WTC11 (cell line): ENCODE measurements at places on chromosomes 3 and 15.

- no peak for DNase-seq
These were observed 111.8 kb upstream of the DPH6 start for GRCh38 chr15:35657679-35658311.

DNA sequence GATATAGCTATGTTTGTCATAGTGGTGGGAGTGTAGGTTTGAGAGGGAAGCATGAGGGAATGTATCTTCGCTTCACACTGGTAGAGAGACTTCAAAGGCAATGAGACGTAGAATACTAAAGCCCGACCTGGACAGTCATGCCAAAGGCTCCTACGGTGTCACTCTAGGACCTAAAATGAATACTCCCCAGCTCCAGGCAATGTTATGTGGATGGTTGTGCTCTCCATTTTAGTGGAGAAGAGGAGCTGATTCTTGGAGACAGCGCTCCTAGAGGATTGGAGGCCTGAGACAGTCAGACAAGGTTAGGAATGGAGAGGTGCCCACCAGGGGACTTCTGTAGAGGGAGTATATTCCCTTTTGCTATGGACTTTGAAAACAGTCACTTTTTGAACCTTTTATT, 260.1 kb downstream of the MEX3B start:
- no peak for DNase-seq

GRCh38 chr15:92421976-92422375, 28.3 kb downstream of the ST8SIA2 start:
- no peak for DNase-seq

DNA sequence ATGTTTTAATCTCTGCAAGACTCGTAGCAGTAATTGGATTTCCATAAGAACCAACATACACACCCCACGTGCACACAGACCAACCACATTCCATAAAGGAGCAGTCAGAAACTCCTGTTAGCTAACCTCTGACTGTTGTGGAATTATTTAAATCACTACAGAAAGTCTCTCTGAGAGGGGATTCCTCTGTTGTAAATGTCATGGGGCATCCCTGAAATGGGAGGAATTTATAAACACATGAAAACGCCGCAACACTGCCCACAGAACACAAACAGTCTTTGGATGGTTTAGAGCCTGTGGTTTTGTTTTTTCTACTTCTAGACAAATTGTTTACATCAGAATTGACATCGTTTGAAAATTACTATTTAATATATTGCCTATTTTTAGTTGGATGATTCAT, 740.1 kb upstream of the GRM7 start:
- no peak for DNase-seq

GRCh38 chr3:87191641-87192040, 35.5 kb upstream of the CHMP2B start:
- DNase-seq = no peak

DNA sequence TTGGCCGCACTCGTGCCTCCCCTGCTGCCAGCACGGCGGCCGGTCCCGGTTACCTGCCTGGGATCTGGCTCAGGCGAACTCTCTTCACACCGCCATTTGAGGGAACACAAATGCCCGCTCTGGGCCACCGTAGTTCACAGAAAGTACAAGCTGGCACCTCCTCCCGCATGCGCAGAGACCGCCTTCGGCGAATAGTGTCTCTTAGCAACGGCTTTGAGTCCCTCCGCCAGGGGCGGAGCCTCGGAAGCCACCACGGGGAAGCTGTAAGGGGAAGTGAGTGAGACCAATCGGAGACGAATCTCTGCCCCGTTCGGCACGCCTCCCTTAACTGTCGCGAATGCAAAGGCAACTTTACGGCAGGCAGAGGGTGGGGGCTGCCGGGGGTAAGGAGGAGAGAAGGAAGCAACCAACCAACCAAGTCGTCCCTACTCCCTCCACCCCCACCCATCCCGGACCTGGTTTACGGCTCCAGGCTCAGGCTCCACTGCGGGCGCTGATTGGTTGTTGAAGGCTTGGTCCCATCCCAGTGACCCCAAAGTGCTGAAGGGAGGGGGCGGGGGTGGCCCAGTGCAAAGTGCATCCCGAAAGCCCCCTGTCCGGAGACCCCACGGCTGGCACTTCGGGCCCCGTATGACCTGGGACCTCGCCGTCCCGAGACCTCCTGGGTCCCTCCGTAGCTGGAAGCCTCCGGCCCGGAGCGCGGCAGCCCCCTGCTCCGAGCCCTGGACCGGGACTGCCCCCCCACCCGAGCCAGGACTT, at the start of the genes ASB7 and LINS1:
TSS of gene ASB7 (plus strand) at position 526 of the 759 bp plus-strand sequence. CDS start 9,628 bp downstream, outside the sequence.
TSS of gene LINS1 (minus strand) at position 121 of the 759 bp plus-strand sequence. CDS start 21,342 bp downstream, outside the sequence.
- peak; percentile 99 for DNase-seq

- DNase-seq = no peak
These were observed 4.2 kb downstream of the TWF2 start for GRCh38 chr3:52234516-52235447.

DNA sequence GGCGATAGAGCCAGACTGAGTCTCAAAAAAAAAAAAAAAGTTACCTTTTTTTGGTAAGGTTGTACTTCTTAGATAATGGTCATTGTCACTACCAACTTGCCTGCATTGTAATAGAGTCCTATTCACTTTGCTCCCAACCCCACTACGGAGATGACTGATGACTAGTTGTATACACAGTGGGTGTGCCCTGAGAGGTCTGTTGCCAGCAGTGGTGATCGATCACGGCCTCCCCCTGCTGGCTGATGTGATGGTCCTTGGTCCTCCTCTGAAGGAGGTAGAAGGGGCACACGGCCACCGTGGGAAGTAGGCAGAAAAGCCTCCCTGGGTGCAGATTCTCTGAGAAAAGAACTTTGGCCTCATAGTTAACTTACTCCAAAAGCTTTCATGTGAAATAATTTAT, 10.7 kb downstream of the GCNT3 start:
- peak; percentile 69 for DNase-seq

DNA sequence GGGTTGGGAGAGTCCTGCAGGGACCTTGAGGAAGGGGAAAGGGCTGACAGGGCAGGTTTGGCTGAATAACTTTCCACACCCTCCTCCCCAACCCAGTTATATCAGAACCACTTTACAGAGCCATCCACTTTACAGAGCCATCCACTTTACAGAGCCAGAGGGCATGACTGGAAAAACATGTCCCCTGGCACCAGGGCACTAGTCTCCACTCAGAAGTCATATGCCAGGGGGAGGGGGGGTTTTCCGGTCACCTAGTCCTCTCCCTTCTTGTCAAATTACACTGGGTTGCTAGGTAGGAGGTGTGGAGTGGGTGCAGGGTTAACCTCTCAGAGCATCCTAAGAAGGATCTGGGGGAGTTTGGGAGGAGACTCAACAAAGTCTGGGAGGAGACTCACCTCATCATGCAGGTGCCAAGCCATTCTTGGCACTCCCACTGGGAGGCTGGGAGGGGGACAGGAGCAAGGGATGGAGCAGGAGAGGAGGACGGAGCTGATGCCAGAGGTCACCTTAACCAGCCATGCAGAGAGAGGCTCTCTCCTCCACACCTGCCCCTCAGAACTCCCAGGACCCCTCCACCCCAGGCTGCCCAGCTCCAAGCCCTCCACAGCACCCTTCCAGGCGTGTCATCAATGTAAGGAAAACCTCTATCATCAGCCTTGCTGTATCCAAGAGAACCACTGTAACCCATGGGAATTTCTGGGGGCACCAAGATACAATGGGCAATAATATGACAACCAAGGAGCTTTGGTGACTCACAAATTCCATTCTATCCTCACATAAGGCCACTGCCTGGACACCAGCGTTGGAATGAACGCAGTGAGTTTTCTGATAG, 1.7 kb downstream of the LRRC2 start:
- DNase-seq = no peak

GRCh38 chr15:71302861-71303410, 187.7 kb downstream of the THSD4 start:
- no peak for DNase-seq

DNA sequence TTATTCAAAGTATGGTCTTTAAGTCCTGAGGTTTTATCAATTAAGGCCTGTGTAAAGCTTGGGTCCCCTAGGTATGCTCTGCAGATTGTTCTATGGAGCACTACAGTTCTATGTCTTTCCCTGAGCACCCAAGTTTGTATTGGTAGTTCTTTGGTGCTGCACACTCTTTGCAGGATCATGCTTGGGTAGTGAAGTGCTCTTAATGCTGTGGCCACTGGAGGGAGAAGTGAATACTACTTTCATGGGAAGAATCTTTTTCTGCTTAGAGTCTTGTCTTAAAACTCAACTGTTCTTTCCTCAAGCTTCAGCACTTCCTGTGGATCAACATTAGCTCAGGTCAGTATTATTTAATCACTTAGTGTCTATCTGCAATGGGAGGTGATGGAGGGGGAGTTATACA, 93.6 kb upstream of the CFAP20DC start:
- DNase-seq = no peak

DNA sequence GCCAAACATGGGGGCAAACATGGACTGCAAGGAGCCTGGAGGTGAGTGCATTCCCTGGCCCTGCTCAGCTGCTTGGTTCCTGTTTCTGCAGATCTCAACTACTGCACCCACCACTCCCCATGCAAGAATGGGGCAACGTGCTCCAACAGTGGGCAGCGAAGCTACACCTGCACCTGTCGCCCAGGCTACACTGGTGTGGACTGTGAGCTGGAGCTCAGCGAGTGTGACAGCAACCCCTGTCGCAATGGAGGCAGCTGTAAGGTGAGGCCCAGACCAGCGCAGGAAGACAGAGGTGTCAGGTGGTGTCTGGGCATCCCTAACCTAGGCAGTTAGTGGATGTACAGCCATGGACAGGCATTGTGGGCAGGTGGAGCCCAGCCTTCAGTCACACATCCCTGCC, 5.3 kb downstream of the DLL4 start:
- no peak for DNase-seq

- no peak for DNase-seq
These were observed 33.5 kb downstream of the MYL3 start for GRCh38 chr3:46829699-46830208.

DNA sequence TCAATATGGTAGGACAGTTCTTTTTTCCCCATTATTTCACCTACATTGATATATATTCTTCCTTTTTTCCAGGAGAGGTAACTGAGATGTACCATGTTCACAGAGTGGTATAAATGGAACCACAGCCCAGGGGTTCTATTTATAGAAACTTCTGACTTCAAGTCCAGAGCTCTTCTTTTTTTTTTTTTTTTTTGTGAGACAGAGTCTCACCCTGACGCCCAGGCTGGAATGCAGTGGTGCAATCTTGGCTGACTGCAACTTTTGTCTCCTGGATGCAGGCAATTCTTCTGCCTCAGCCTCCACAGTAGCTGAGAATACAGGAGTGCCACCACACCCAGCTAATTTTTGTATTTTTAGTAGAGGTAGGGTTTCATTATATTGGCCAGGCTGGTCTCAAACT, 267.1 kb upstream of the TPRG1 start:
- DNase-seq = no peak

DNA sequence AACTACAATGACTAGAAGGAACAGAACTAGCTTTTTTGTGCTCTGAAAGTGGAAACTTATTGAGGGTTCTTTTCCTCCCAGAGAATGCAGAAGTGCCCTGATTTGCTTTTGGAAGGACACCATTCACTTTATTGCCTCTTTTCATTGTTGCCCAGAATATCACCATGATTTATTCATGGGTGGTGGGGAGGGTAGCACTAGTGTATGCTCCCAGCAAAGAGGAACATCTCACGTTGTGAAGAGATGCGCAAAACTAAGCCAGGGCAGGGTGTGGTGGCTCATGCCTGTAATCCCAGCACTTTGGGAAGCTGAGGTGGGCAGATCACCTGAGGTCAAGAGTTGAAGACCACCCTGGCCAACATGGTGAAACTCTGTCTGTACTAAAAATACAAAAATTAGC, 31.4 kb downstream of the FLNB start:
- DNase-seq = no peak

DNA sequence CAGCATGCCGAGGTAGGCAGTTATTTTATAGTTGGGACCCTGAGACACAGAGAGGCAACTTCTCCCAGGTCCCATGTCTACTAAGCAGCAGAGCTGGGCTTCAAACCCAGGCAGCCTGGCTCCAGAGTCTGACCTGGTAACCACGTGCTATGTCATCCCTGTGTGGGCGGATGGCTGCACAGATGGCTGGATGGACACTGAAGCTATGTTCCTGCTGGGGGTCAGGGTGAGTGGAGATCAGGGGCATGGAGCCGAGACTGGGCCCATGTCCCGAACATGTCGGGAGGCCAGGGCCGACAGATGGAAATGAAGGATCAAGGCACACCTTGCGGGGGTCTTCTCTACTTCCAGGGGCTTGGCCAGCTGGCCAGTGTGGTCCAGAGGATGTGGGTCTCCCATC, 9.3 kb upstream of the FBLN2 start:
- DNase-seq = no peak

GRCh38 chr3:160286231-160286630, 61.0 kb downstream of the C3orf80 start:
- DNase-seq = no peak

DNA sequence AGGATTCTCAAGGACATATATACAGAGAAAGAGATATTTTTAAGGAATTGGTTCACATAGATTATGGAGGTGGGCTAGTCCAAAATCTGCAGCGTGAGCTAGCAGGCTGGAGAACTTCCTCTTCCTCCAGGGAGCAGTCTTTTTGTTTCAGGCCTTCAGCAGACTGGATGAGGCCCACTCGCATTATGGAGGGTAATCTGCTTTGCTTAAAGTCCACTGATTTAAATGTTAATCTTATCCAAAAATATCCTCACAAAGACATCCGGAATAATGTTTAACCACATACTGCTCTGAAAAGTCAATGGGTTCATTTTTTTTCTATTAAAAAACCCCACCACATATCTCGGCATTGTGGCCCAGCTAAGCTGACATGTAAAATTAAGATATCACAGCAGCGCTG, 22.2 kb upstream of the NRROS start:
- DNase-seq = no peak

DNA sequence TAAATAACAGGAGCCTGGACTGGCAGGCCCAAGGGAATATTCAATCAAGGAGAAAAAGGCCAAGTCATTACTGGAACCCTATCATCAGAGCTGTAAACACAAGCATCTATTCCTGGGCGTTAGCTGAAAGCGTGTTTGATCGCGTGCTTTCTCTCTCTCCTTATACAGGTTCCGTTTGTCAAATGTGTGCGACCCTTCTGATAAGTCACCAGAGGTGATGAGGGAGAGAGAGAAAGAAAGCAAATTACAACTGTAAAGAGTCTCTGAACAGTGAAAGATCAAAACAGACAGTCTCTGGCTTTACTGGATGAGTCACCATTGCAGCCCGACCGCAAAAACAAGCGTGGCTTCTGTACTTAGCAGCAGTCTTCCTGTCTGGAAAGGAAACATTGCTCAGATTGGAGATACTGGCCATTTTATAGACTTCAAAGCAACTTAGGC, 39.5 kb upstream of the TPRG1 start:
- no peak for DNase-seq

DNA sequence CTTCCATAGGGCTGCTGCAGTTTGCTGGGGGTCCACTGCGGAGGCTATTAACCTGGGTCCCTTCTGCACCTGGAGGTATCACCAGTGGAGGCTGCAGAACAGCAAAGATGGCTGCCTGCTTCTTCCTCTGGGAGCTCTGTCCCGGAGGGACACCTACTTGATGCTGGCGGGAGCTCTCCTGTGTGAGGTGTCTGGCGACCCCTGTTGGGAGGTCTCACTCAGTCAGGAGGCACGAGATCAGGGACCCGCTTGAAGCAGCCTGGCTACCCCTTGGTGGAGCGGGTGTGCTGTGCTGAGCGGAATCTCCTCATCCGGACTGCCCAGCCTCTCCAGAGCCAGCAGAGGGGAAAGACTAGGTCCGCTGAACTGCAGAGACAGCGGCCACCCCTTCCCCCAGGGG, 56.0 kb upstream of the CTXND1 start:
- peak; percentile 72 for DNase-seq

GRCh38 chr3:178048768-178049167, 487.5 kb upstream of the KCNMB2 start:
- DNase-seq = no peak

GRCh38 chr15:69094124-69094921, 66.1 kb upstream of the GLCE start:
- DNase-seq = no peak
